ENCODE measurements at places on chromosomes 7 and 10. TPM values are rescaled to one million over a fixed set of nuclear protein-coding genes. Genes with fewer than 3 reads are reported as not detected.

GRCh38 chr10:122282253-122282671, 11.2 kb downstream of the BTBD16 start:
- DNase-seq: no peak

GRCh38 chr10:22710139-22710745, 4.1 kb downstream of the PIP4K2A start:
- DNase-seq: no peak

GRCh38 chr10:132478341-132479023, 59.1 kb upstream of the INPP5A start:
- DNase-seq: no peak

GRCh38 chr7:40599836-40600235, 465.0 kb downstream of the SUGCT start:
- no peak for DNase-seq

DNA sequence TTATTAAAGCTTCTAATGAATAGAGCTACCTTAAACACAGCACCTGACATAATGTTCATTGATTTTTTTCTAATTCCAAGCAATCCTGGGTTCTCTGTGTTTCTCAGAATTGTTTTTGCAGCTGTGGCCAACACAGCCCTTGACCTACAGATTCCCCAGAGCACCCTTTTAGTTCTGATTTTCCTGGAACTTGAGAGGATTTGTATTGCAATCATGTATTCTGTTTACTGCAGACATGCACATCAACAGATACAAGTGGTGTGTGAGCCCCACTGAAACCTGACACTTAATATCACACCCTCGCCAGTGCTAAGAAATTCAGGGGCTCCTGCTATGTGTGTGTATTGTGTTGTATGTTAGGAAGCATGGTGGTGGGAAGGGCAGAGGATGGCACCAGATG, 344.2 kb upstream of the POM121L12 start:
- no peak for DNase-seq

DNA sequence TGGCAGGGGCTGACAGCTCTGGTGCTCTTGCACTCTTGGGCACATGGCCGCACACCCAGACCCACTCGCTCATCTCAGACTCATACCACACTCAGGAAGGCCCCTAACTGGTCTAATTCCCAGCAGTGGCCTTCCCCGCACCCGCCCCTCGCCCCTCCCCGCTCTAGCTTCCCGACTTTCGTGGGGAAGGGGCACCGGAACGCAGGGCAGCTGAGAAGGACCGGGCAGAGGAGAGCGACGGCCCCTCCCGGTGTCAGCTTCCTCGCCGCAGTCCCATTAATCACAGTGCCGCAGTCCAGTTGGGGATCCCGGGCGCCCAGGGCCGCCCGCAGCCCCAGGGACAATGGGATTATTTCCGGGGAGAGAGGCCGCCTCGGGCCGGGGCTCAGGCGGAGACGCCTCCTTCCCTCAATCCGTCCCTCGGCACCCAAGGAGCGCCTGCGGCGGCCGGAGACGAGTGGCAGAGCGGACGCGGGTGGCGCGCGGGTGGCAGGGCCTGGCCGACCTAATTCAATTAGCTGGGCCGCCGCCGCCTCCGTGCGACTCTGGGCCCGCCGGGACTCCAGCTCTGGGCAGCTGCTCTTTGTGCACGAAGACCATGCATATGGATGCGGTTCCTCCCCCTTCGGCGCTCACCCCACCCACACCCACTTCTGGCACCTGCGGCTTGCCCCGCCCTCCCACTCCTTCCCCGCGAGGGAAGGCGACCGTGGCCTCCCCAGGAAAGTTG, 7.8 kb upstream of the TLX1 start:
- no peak for DNase-seq

- DNase-seq: no peak
Measured at GRCh38 chr10:74977072-74977471, 134.4 kb upstream of the SAMD8 start.

Gene NME8
- not detected for total RNA-seq

Gene ATOH7
- total RNA-seq: not detected

Gene GTPBP10
- 36.7 TPM for total RNA-seq

Gene ZNF117
- 2.5 TPM for total RNA-seq

Gene EXOC6
- 12.9 TPM for total RNA-seq
